Activated naive CD4-positive, alpha-beta T cell treated with anti-CD3 and anti-CD28 coated beads, Interleukin-2, amount 50 U/mL, for 72 hours (primary cell): ENCODE measurements at places on chromosomes 6 and 20.

GRCh38 chr6:127147534-127147933 lies 29.1 kb downstream of the RSPO3 start:
- no peak for DNase-seq

DNA sequence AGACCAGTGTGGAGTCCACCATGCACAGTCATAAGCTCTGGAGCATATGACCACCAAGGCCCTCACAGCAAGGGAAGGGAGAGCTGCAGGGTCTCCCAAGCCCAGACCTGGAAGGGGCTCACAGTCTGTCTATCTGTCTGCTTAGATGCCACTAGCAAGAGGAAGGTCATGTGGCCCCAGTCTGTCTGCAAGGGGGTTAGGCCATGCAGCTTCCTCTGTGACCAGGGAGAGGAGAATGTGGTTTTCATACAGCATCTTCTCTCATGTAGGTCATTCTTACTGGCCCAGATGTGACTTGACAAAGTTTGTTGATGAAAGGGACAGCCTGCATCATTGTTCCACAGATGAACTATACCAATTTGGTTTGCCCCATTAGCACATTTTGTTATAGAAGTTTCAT lies 260.8 kb downstream of the FARS2 start:
- DNase-seq, result no peak

GRCh38 chr20:4855555-4855954 lies 133.8 kb downstream of the PRND start:
- DNase-seq, result no peak

- no peak for DNase-seq
These were observed 17.1 kb downstream of the HIVEP2 start for GRCh38 chr6:142927904-142928303.

GRCh38 chr6:161189891-161190290 lies 84.0 kb downstream of the AGPAT4 start:
- DNase-seq, result no peak

DNA sequence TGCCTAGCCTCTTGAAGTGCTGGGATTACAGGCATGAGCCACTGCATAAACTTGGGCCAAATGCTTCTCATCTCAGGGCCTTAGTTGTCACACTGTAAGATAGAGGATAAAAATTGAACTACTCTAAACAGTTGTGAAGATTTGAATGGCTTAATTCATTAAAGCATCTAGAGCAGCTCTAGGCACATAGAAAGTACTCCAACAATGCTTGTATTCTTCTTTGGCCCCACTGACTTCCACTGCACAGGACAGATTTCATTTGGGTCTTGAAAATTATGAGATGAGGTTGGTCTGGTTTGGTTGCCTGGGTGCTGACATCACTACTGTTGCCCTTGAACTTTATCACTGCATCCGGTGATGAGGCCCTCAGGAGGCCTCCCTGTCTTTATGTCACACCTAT lies 10.0 kb upstream of the HBS1L start:
- no peak for DNase-seq

- no peak for DNase-seq
These were observed 127.5 kb upstream of the ESR1 start for GRCh38 chr6:151679941-151680340.

- no peak for DNase-seq
These were observed 209.5 kb downstream of the FNDC1 start for GRCh38 chr6:159378411-159379328.

DNA sequence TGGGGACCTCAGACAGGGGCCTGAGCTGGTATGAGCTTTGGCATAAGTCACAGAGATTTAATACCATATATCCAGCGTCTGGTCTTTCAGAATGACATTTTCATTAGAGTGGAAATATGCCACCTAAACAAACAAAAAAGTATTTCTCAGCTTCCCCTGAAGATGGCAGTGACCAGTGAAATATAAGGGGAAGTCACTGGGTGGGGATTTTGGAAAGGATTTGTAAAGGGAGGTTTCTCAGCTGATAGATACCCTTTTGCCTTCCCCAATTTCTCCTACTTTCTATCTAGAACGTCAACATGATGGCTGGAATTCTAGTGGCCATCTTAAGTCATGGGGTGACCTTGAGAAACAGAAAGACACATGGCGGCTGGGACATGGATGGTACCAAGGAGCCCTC lies 137.7 kb upstream of the LRFN2 start:
- no peak for DNase-seq

- DNase-seq, result no peak
These were observed 7.9 kb upstream of the FAM209A start for GRCh38 chr20:56516631-56517030.

- no peak for DNase-seq
These were observed 34.4 kb upstream of the FNDC1 start for GRCh38 chr6:159134701-159135364.

DNA sequence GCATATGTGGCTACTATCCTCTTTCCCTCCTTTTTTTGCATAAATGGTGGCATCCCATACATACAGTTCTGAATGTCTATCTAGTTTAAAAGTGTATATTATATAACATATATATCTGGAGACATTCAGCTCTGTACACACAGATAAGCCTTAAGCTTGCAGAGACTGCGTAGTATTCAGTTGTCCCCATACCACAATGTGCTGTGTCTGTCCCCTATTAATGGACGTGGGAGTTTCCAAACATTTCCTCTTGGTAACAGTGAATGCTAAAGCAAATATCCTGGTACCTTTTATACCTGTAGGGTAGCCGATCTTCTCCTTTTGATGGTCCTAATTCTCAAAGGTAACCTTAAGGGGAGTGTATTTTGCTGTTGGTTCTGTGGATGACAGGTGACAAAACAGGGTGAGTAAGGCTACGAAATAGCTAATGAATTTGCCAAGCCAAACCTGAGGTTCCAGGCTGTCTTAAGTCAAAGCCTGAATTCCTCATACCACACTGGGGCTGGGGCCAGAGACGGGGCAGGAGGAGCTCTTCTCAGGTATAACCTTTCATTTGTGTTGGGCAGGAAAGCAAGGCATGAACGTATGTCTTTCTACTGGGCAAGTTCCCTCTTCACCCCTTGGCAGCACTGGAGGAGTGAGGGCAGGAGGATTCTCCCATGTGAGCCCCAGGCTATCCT lies 7.8 kb upstream of the C2 start:
- no peak for DNase-seq

DNA sequence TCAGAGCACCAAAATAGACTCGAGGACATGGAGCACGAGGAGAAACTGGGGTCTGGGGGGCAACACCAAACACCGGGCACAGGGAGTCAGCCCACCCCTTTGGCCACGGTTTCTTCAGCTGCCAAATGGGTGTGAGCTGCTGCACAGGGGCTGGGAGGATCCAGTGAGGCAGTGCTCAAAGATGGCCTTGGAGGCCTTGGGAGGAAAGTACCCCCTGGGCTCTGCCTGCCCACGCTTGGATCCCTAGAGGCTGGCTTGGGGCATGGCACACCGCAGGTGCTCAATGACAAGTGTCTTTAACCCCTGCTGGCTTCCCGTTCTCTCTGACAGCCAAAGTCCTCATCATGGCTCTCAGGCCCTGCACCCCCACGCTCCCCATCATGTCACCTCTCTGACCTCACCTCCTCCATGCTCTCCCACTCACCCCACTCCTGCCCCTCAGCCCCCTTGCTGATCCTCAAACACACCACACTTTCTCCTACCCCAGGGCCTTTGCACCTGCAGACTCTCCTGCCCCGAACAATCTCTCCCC lies 190.3 kb downstream of the ANKRD60 start:
- no peak for DNase-seq

DNA sequence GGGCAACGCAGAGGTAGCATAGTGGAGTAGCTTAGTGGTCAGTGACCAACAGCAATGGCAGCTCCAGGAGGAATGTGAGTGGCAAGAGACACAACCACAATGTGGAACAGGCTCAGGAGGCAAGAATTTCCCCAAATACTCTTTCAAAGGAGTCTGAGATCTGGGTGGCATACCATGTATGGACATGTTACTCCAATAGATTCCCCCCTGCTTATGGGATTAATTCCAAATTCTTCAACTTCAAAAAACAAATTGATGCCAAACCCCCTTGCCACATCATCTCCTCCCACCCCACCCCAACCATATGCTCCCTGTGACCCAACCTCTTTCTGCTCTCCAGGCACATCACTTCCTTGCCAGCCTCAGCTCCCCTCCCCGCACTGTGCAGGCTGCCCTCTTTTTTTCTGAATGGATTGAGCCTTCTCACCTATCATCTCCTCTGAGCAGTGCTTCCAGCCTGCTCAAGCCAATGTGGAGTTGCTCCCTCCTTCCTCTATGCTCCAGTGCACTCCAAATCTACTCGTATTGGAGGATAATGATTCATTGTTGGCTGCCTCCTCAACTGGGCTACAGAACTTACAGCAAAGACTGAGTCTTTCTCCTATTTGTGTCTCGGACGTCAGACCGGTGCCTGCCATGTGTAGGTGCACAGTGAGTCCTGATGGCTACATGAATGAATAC lies 93.0 kb upstream of the CEP85L start:
- DNase-seq, result no peak

DNA sequence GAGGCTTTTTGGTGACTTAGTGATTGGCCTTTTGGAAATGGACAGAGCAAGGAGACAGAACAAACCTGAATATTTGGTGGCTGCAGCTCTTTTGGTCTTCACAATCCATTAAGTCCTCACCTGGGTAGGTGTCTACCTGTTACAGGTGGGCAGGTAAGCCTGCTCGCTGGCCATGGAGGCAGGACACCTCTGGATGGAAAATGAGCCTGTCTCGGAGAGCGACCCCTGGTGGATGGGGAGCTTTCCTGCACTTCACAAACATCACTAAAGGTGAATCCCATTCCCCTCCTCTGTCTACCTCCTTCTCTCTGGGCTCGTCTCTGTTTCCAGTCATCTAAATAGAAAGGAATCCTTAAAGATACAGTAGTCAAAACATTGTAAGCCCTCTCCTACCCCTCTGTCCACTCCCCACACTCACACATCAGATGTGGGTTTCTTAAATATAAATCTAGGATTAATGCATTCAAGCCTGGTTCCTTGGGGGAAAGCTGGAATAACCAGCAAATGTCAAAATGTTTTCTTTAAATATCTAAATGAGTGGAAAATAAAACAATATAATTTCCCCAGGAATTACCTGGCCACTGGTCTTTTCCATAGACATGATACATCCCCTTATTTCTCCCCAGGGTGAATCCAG lies 304.9 kb downstream of the CDH26 start:
- no peak for DNase-seq

GRCh38 chr20:62215991-62216635 lies 4.0 kb downstream of the HRH3 start:
- no peak for DNase-seq

DNA sequence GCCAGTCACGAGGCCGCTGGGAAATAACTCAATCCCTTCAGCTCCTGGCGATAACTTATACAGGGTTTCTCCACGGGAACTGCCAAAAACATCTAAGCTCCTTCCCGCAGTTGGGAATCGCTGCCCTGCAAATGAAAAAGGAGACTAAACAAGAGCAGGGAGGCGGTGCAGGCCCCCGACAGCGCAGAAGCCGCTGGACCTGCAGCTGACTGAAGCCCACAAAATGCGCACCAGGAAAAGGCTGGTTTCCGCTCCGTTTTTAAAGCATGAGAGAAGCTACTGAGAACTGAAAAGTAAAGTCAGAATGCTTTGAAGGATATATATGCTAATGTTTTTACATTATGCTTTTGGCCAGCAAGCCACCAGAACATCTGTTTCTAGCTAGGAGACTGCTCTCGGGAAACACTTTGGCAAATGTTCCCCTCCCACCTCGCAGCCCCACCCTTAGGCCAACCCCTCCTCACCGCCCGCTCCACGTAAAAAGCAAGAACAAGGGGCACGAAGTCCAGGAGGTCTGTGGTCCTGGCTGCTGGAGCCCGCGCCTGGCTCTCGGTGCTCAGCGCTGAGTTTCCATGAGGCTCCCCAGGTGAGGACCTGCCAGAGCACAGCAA lies 90.5 kb downstream of the SOD2 start:
- no peak for DNase-seq

GRCh38 chr6:39411465-39411864 lies 89.0 kb upstream of the KCNK16 start:
- no peak for DNase-seq

- DNase-seq, result no peak
These were observed 1.5 kb downstream of the FAM135A start for GRCh38 chr6:70414813-70415212.

- no peak for DNase-seq
These were observed 97.5 kb downstream of the SOBP start for GRCh38 chr6:107587451-107587850.

DNA sequence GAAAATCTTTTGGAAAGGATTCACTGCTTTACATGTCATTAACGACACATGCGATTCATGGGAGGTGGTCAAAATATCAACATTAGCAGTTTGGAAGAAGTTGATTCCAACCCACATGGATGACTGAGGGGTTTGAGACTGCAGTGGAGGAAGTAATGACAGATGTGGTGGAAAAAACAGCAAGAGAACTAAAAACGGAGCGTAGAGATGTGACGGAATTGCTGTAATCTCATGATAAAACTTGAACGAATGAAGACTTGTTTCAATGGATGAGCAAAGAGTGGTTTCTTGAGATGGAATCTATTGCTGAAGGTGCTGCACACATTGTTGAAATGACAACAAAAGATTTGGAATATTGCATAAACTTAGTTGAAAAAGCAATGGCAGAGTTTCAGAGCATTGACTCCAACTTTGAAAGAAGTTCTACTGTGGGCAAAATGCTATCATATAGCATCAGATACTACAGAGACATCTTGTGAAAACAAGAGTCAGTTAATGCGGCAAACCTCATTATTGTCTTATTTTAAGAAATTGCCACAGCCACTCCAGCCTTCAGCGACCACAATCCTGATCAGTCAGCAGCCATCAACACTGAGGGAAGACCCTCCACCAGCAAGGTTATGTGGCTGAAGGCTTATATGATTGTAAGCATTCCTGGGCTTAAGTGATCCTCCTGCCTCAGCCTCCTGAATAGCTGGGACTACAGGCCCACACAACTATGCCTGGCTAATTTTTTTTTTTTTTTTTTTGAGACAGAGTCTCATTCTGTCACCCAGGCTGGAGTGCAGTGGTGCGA lies 19.2 kb downstream of the SRSF3 start:
- DNase-seq, result no peak

GRCh38 chr6:137921823-137922222 lies 54.8 kb downstream of the TNFAIP3 start:
- DNase-seq, result no peak

GRCh38 chr6:27837625-27838057 lies 74.6 kb downstream of the OR2B2 start:
- DNase-seq, result no peak

DNA sequence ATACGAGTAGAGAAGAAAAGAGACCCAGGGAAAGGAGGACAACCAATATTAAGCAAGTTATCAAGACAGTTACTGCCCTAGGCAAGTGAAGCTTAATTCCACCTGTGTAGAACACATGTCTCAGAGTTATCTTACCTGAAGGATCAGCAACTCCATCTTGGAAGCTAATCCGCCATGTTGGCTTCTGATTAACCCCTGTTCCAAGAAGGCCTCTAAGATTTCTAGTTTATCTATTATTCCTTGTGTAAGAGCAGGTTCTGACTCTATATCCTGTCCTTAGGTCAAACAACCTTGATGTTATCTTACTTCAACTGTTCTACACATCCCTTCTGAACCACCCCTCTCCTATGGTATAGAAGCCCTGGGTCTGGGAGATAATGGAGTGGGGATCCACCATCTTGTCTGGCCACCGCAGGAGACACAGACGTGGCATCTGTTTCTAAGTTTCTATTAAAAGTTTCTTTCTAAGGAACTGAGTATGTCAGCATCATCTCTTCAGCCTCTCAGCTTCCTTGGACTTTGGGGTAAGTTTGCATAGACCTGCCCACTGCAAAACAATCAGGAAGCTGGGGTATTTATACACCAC lies 27.7 kb upstream of the PTPN1 start:
- DNase-seq, result no peak

- no peak for DNase-seq
These were observed 98.1 kb downstream of the PREP start for GRCh38 chr6:105304825-105305224.

GRCh38 chr20:62918147-62918546 lies 8.2 kb downstream of the DIDO1 start:
- no peak for DNase-seq
